Activated T-helper 9 cell treated with anti-CD3 and anti-CD28 coated beads, Interleukin-2, amount 50 U/mL, for 16 hours (primary cell): ENCODE measurements at places on chromosomes 11 and 22.

DNA sequence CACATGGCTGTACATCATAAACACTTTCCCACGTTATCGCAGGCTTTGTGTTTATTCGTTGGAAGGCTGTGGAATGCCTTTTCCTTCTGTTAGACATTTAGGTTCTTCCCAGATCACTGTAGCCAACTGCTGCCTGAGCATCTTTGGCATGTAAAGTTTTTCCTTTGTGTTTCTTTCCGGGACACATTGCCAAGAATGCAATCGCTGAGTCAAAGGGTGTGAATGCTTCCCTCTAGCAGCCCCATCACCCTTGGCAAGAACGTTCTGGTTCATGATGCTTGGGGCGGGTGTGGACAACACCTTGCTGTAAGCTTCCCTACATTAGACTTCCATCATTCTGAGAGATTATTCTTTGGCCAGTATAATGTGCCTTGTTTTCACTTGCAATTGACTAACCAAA lies 136.2 kb downstream of the OSBP2 start:
- no peak for DNase-seq

GRCh38 chr22:42177891-42178336 lies 47.3 kb upstream of the CYP2D6 start:
- no peak for DNase-seq

- no peak for DNase-seq
Observed at GRCh38 chr22:43698403-43698802, 113.7 kb downstream of the EFCAB6 start.

GRCh38 chr11:75896843-75897419 lies 81.9 kb downstream of the UVRAG start:
- DNase-seq: no peak

DNA sequence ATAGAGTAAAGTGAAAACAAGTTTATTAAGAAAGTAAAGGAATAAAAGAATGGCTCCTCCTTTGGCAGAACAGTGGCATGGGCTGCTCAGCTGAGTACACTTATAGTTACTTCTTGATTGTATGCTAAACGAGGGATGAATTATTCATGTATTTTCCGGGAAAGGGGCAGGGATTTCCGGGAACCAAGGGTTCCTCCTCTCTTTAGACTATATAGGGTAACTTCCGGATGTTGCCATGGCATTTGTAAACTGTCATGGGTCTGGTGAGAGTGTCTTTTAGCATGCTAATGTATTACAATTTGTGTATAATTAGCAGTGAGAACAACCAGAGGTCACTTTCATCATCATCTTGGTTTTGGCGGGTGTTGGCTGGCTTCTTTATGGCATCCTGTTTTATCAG lies 23.5 kb upstream of the SPTY2D1 start:
- no peak for DNase-seq

DNA sequence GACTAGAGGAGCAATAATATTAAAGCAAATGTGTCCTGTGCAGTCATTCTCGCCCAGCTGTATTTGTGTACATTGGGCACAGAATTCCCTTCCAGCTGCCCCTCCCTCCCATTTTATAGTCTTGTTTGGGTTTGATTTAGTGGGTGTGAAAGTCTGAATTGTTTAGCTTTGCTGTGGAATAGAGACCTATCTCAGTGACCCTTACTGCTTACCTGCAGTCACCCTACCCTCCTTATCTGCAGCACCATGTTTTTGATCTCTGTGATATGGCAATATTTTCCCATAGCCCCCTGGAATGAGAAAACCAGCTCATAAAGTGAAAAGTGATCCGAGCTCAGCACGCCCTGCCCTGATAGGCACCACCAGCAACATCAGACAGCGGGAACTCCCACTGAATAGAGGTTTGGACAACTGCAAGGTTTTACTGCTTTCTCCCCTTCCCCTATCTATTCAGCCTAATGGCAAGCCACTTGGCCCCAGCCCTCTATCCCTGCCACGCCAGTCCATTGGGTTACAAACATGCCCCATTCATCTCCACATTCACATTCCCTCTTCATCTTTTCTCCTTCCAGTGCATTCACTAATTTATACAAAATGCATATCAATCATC lies 199.0 kb downstream of the ETS1 start:
- no peak for DNase-seq

DNA sequence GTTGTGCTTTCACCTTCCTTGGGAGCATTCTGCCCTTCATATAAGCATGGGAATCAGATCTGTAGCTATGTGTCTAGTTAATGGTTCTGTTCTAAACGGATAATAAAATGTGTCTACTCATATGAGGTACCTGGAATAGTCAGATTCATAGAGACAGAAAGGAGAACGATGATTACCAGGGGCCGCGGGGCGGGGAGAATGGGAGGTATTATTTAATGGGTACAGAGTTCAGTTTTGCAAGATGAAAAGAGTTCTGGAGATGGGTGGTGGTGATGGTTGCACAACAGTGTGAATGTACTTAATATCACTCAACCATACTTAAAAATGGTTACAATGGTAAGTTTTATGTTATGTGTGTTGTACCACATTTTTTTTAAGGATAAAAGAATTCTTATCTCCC lies 10.0 kb upstream of the ABCC8 start:
- no peak for DNase-seq

DNA sequence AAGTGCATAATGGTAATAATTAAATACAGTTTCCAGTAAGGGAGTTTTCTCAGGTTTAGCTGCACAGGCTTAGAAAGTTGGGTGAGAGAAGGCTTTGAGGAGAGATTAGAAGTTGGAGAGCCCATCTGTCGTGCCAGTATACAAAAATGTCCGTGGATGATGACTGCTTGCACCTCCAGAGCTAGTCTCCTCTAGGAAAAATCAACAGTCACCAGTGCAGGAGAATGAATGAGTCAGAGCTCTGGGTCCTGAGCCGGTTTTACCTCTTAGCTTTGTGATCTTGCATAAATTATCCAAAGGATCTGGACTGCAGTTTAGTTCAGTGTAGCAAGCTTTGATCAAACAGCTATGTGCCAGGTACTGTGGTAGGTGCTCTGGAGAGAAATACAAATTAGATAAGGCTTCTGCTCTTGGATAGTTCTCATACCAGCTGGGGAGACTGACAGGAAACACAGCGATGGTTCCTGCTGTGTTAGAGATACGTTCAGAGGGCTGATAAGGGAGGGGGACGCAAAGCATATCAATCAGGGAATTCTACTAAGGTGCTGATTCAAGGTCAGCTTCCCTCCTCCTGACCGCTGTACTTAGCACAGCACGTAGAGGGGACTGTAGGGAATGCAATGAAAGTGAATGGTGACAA lies 125.9 kb downstream of the TEAD1 start:
- DNase-seq: no peak

DNA sequence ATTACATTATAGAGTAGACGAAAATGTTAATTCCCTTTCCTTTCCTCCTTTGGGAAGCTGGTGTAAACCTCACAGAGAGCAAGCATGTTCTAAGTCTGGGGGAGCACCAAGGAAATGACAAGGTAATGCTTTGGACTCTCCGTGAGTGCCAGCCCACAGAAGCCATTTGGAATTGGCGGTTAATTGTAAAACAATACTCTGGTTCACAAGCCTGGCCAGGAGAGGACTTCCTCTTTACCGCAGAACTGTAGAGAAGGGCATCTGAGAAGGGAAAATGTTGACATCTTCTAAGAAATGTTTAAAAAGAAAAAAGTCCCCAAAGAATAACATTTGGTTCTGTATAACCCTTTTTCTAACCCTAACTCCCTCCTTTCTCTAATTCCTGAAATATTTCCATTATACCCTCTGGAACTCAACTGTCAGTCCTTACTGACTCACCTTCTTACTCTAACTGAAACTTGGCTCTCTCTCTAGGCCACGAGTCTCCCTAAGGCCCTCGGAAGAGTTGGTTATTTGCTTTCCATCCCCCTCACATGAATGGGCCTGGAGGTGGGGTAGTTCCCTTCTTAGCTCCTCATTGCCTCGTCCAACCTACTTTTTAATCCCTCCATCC lies 379.8 kb downstream of the SOX6 start:
- DNase-seq: no peak

DNA sequence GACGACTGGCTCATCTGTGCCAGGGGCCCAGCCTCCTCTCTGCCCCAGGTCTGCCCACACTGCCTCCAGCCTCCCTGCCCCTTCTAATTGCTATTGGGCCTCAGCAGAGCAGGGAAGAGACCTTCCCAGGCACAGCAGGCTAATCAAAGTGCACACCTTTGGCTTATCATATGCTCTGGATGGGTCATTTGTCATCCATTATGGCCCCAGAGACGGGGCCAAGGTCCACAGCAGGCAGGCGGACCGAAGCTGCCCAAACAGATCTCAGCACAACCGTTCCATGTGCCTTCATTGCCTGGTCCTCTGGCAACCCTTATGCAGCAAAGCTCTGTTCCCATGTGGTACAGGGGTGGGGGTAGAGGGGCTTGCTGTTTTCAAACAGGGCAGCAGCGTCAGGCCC lies 66.6 kb downstream of the TP53I11 start:
- DNase-seq: no peak

GRCh38 chr11:69335007-69335780 lies 41.2 kb downstream of the MYEOV start:
- no peak for DNase-seq

GRCh38 chr11:58429273-58429672 lies 1.4 kb upstream of the OR5B2 start:
- no peak for DNase-seq

GRCh38 chr11:96221244-96222070 lies 121.5 kb downstream of the MAML2 start:
- DNase-seq: no peak

- DNase-seq: no peak
Observed at GRCh38 chr11:63942803-63943202, 4.0 kb downstream of the NAA40 start.

DNA sequence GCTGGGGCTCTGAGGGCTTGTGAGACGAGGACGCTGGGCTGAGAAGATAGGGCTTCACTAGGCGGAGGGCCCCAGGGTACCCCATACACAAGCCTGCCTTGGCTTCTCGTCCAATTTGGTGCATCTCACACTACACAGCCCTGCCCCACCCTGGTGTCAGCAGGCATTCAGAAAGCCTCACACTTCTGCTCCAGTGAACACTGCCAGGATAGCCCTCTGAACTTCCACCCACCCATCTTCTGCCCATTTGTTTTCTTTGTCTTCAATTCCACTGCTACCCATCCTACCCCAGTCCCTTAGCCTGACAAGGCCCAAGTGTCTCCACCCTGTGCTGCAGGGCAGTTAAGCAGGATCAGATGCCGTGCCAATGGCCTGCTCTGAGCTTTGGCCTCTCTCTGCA lies 1.9 kb upstream of the BUD13 start:
- no peak for DNase-seq

- DNase-seq: no peak
Observed at GRCh38 chr11:2088746-2089535, 50.2 kb downstream of the IGF2 start.

DNA sequence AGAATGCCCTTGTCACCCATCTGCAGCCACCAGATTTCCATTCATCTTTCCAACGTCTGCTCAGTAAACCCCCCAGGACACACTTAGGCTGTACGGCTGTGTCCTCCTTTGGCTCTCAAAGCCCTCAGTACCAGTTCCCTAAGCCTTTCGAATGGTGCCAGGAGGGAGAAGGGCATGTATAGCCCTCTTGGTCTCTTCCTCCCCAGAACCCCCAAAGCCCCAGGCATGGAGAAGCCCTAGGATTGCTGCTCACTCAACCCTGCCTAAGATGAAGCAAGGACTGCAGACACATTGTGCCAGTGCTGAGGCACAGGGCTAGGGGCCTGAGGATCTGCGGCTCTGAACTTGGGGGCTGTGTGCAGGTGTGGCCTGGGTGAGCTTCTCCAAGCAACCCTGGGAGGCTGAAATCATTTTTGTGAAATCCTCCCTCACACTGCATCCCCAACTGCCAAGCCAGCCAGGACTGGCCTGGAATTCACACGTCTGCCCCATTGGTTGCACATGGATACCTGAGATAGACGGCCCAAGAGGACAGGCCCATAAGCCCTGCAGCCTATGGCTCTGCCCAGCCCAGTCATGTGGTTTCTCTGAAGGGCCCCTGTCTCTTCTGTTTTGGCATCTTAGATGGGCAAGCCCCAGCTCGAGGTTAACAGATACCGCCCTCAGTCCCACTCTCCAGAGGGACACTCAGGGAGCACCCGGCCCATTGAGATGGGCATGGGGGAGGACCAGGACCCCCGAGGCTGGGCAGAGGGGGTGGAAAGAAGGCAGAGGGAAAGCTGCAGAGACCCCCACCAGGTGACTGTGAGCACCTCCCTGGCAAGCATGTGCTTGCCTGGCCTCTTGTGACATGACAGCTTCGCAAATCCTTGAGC lies 34.0 kb downstream of the KCNQ1OT1 start:
- no peak for DNase-seq

- no peak for DNase-seq
Observed at GRCh38 chr22:24049978-24050377, 38.9 kb downstream of the CABIN1 start.

DNA sequence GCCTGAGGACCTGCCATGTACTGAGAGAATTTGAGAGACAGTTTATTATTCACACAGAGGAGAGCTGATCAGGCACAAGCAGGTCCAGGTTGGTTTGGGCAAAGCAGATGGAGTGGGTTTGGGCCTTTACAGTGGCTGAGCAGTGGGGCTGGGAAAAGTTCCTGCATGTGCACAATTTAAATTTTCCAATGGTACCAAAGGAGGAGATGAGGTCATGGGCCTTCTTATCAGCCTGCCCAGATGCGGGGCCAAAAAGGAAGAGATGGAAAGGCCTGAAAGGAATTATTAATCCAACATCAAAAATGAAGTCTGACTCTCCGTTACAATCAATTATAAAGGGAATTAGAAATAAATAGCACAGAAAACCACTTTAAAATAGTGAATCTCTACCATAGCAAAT lies 367.6 kb downstream of the TMEM135 start:
- no peak for DNase-seq
